ENCODE measurements at places on chromosomes 12 and 14.

- DNase-seq: no peak
These were observed 125.8 kb downstream of the NCOR2 start for GRCh38 chr12:124441443-124442194.

GRCh38 chr14:73221945-73222344 is 15.4 kb upstream of the PAPLN start:
- DNase-seq: no peak

DNA sequence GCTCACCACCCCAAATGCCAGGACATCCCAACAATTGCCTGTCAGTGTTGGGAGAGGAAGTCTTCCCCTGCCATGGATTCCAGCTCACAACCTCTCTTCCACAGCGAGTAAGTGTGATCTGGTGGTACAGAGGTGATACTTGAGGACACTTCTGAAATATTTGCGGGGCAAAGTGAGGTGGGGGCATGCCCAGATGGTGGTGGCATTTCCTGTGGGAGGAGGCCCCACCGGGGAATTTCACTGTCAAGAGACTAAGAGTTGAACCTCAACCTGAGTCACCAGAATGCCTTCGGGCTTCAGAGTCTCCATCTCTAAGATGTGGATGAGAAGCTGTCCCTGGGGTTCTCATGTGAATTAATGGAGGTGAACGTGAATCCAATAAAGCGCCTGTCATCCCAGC is 122.3 kb upstream of the RFLNA start:
- no peak for DNase-seq

DNA sequence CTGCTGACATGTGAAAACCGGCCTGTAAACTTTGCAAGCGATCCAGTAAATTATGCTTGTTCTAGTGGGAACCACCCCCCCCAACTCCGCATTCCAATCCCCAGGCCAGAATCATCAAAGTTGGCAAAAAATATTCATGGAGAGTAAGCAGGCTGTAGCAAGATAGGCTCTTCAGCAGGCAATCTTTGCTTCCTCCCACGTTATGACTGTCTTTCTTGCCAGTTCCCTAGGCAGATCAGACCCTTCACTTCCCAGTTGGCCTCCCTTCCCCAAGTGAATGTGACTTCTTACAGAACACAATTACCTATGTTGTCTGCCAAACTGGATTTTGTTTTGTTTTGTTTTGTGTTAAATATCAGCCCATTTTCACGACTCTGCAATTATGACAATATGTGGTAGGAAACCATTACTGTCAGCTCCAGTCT is 1.2 kb upstream of the PTGER2 start:
- DNase-seq: no peak

DNA sequence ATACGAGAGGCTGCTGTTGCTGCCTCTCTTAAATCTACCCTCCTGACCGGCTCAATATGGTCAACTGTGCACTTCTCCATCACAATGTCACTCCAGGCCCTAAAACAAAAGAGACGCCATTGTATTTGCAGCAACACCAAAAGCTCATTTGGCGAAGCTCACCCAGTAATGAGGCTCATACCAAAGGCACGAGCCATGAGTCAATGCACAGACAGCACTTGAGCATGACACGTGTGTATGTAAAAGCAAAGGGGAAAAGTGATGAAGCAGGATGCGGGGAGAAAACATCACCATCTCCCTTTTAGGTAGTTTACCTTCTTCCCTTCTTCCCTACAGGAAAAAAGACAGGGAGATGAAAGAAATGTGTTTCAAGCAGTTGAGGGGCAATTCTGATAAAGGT is 150.3 kb downstream of the FOXN3 start:
- no peak for DNase-seq
